ENCODE measurements at places on chromosomes 6 and 20. TPM values are rescaled to one million over a fixed set of nuclear protein-coding genes. Genes with fewer than 3 reads are reported as not detected.
A peak's percentile ranks its signal among the peaks of the same experiment; 100 is the strongest.

The ERVFRD-1 gene
- total RNA-seq = not detected

The HDGFL1 gene
- not detected for total RNA-seq

DNA sequence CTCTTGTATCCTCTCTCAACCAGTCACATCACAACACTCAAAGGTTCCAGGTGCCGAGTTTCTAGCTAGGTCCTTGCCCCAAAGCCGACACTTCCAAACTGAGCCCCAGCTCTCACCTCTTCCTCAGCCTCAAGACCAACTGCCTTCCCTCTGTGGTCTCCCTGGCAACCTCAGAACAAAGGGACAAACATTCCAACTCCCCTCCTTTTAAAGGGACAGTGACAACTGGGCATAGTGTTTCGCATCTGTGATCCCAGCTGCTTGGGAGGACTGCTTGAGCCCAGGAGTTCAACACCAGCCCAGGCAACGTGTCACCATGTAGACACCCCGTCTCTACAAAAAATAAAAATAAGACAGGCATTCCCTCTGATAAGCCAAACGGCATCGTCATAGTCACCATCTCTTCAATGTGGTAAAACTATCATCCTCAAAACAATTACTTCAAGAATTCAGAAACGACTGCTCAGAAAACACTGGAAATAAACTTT is 11.3 kb downstream of the DIDO1 start:
- peak overlapping the region; percentile 35 for H3K27ac ChIP-seq
- H3K27me3 ChIP-seq = no peaks in the 10 kb centered on the region
- no peak overlapping the region for H3K4me3 ChIP-seq
- peaks cover 8% of the 10 kb centered on the region for H3K4me1 ChIP-seq
- DNase-seq = peak; percentile 39

- H3K4me3 ChIP-seq = no peak overlapping the region
- H3K4me1 ChIP-seq = no peaks in the 10 kb centered on the region
- no peaks in the 10 kb centered on the region for H3K27me3 ChIP-seq
- H3K27ac ChIP-seq = no peak overlapping the region
Observed at GRCh38 chr6:83824388-83824801, 28.8 kb upstream of the RIPPLY2 start.

DNA sequence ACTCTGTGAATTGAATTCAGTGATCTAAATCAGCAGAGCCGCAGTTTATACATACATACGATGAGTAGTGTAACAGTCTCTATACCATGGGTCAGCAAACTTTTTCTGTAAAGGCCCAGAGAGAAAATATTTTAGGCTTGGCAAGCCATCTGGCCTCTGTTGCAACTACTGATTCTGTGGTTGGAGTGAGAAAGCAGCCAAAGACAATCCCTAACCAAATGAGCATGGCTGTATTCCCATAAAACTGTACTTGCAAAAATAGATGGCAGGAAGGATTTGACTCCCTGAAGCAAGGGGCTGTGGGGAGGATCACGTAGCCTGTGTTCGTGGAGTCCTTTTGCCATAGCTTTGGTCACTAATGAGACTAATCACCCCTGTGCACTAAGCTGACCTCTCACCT is 17.9 kb upstream of the MOCS1 start:
- H3K4me1 ChIP-seq = no peaks in the 10 kb centered on the region
- peak; percentile 49 for DNase-seq
- no peak overlapping the region for H3K4me3 ChIP-seq
- no peak overlapping the region for H3K27ac ChIP-seq
- no peaks in the 10 kb centered on the region for H3K27me3 ChIP-seq

DNA sequence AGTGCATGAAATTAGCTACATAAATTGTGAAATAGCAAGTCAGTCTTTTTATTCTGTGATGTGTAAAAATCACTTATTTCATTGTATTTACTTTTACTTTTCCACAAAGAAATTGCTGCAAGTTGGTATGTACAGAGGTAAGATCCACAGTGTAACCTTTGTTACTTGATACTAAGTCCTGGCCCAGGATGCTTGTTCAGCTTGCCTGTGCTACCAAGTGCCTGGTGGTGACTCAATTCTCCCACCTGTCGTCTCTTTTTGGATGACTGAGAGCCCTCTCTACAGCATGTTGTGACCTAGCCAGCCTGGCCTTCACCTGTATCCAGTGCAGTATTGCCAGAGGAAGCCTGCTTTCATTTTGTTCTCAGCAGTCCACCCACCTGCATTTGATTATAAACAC is 54.9 kb downstream of the ANKRD6 start:
- no peaks in the 10 kb centered on the region for H3K27me3 ChIP-seq
- no peak overlapping the region for H3K4me3 ChIP-seq
- no peak overlapping the region for H3K27ac ChIP-seq
- H3K36me3 ChIP-seq = no peaks in the 10 kb centered on the region
